Type B pancreatic cell (in vitro differentiated cells): ENCODE measurements at places on chromosomes 13 and 19. TPM values are rescaled to one million over a fixed set of nuclear protein-coding genes. Genes with fewer than 3 reads are reported as not detected.

- DNase-seq = no peak
Observed at GRCh38 chr13:106691341-106691740, 123.4 kb upstream of the ARGLU1 start.

Gene CPT1C
- 7.8 and 65.0 TPM in 2 replicates for total RNA-seq

- DNase-seq = no peak
Observed at GRCh38 chr19:23541991-23542390, 145.0 kb downstream of the ZNF675 start.

GRCh38 chr19:17447704-17448130 lies 751 bp downstream of the TMEM221 start:
- DNase-seq = no peak

DNA sequence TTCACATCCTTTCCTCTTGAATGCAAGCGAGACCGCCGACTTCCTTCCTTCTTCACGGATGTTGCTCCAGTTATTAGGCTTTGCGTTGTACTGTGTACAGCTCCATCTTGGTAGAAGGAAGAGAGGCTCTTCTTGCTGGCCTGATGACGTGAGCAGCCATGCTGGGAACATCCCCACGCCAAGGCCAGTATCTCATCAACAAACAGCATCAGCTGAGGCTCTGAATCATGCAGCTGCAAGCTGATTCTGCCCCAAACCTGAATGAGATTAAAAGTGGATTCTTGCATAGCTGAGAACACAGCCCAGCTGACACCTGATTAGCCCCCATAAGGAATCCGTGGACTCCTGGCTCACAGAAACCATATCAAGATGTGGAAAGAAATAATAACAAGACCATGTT lies 809.6 kb downstream of the EFNB2 start:
- no peak for DNase-seq

Gene SYCN
- not detected in 2 replicates for total RNA-seq

DNA sequence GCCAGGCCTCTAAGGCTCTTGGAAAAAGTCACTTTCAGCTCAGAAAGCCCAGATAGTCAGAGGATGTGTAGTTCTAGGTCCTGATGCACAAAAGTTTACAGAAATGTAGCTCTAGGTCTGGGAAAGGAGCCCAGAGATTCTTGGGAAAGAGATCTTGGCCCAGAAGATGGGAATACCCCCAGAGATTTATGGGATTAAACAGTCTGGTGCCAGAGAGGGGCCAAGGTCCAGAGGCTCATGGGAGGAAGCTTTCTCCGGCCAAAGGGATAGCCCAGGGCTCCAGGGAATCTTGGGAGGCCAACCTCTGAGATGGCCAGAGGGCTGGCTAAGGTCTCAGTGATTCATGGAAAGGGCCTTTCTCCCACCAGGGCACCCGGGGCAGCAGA lies 15.2 kb downstream of the BCAT2 start:
- no peak for DNase-seq

DNA sequence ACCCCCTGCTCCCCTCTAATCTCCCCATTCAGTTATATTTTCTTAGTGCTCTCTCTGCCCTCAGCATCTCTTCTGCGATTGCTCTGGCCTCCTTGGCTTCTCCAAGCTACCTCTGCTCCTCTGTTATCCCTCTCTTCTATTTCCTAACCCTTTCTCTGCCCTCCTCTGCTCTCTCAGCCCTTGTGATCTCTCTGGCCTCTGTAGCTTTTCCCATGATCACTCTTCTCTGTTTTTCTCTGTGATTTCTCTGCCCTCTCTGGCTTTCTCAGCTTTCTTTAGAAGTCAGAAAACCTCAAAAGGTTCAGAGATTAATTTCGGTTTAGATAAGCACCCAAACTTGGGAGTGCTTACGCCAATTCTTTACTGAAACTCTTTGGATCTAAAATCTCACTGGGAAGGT lies 795.0 kb downstream of the DIAPH3 start:
- no peak for DNase-seq
